ENCODE measurements at places on chromosomes 11 and 22. TPM values are rescaled to one million over a fixed set of nuclear protein-coding genes. Genes with fewer than 3 reads are reported as not detected.

- no peak overlapping the region for H3K27ac ChIP-seq
- no peaks in the 10 kb centered on the region for H3K4me1 ChIP-seq
- no peak for DNase-seq
- H3K36me3 ChIP-seq, result no peaks in the 10 kb centered on the region
Observed at GRCh38 chr11:39190751-39191150, 2268.7 kb downstream of the LRRC4C start.

The RIBC2 gene
- 2.9 TPM for total RNA-seq

DNA sequence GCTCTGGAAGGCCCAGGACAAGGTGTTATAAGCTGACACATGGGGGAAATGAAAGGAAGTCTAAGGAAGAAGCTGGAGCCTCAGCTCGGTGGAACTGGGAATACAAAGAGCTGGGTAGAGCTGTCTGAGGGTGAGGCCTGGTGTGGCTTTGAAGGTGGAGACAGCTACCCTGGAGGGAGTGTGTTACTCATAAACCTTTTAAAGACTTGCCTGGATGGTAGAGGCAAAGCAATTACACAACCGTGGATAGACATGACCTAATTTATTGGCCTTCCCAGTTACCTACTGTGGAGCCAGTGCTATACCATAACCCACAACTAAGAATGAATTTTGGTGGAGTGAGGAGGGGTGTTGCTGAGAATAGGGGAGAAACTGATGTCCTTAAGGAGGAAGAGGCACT lies 22.6 kb downstream of the EXPH5 start:
- H3K27ac ChIP-seq, result no peak overlapping the region
- H3K36me3 ChIP-seq, result no peaks in the 10 kb centered on the region
- no peak for DNase-seq

The GGTLC3 gene
- total RNA-seq, result not detected

The NXPE1 gene
- total RNA-seq, result not detected

DNA sequence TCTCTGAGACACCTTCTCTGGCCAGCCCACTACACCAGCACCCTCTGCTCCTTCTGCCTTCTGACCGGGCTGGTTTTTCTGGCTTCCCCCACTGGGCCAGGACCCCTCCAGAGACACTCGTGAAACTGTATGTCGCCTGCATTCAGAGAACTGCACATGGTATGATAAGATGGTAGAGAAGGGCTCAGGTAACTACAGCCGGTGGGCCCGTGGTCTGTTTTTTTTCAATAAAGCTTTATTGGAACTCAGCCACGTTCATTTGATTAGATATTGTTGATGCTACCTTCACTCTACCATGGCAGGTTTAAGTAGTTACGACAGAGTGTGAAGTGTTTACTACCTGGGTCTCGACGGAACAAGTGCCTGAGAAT lies 514.0 kb downstream of the TBC1D22A start:
- no peak overlapping the region for H3K27ac ChIP-seq
- no peaks in the 10 kb centered on the region for H3K36me3 ChIP-seq
- no peak for DNase-seq
- H3K4me1 ChIP-seq, result no peaks in the 10 kb centered on the region
- H3K4me3 ChIP-seq, result no peak overlapping the region

All from Panc1 (cell line).